Lower leg skin (tissue), 4 donors: ENCODE measurements at places on chromosomes 1 and 21.

GRCh38 chr1:214500340-214501055 lies 50.9 kb downstream of the PTPN14 start:
- no peak for DNase-seq

DNA sequence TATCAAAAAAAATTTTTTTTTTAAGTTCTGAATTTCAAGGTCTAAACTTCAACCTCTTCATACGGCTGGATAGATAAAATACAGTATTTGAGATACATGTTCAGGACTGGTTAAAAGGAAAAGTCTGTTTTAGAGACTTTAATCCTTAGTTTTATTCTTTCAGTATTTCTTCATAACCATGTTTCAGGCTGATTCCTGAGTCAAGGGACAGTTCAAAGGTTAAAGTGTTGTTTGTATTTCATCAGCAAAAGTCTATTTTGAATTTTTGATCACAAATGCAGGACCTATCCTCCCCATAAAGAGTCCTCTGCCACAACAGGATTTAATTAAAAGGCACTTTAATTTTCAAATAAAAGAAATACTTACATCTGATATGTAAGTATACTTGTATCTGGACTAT lies 53.5 kb downstream of the SELENOF start:
- no peak for DNase-seq

DNA sequence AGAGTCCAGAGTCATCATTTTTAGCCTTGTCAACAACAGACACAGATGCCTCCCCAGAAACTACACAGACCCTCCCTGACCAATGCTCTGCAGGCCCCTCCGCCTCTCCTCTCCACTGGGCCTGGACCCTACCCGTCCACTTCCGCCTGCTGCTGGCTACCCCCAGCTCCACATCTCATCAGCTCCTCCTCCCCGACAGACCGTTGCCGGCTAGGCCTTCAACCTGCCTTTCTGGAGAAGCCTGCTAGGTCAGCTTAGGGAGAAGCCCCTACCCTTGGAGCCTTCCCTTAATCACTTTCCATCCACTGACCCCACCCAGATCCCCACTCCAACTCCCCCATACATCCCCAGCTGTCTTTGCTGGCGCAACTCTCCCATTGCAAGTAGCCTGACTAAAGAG lies 1.4 kb downstream of the TRIM17 start:
- no peak for DNase-seq

- DNase-seq = no peak
These were observed 48.8 kb downstream of the ZC3H11B start for GRCh38 chr1:219564109-219564508.

DNA sequence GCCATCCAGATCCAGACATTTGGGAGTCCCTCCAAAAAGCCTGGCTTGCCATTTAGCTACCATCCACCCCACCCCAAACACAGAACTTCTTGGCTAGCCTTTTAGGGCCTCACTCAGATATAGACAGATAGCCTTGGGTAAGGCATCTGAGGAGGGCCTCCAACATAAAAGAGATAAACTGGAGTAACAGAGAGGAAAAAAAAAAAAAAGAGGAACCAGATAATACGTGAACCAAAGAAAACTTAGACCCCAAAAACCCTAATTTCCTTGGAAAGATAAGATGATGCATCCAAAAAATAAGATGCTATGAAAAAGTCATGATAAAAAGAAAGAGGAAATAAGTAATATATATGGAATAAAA lies 19.8 kb upstream of the LSS start:
- DNase-seq = no peak
